AG09309 (cell line): ENCODE measurements at places on chromosomes 12 and 14.

DNA sequence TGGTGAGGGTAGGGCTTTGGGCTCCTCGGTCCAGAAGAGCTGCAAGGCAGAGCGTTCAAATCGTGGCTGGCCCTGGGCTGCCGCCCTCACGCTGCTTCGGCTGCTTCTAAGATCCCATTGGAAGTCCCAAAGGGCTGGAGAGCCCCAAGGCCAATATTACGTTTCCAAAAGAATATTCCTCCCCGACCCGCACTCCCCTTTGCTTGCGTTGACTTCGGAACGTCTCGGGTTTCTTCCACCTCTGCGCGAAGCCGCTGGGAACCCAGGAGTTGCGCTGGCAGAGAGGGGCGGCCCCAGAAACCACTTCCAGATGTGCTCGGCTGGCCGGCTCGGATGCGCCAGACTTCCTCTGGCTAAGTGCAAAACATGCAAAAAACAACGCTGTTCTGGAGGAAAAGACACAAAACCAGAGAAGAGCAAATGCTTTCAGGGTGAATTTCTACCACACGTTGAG lies at the start of gene GLT8D2:
TSS of gene GLT8D2 (minus strand) at position 285 of the 454 bp plus-strand sequence. CDS start 30,539 bp downstream, outside the sequence.
- DNase-seq = peak; percentile 50

DNA sequence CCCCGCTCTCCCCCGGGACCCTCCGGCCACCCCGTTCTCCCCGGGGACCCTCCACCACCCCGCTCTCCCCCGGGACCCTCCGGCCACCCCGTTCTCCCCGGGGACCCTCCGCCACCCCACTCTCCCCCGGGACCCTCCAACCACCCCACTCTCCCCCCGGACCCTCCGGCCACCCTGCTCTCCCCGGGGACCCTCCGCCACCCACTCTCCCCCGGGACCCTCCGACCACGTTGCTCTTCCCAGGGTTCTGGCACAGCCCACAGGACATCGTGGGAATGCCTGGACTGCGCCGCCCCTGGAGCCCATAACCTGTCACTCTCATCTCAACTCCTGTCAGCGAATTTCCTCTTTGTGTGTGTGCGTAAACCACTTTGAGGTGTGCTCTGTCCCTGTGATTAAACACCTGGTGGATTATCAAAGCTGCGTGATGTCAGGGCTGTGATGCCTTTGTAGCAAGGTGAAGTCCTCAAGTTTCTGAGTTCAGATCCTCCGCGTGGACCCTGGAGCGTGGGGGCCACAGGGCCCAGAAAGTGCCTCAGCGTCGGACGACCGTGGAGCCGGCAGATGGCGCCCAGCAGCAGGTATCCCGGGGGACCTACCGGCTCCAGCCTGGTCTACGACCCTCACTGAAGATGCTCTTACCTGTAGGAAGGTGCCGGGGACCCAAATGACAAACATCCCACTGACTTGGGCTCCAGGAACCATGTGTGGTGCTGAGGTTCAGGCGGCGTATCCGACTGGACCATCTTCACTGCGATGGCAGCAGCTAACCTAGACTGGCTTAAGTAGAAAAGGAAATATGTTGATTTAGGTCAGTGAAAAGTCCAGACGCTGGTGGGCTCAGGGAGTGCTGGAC lies 63.2 kb upstream of the GALNT9 start:
- DNase-seq = no peak

DNA sequence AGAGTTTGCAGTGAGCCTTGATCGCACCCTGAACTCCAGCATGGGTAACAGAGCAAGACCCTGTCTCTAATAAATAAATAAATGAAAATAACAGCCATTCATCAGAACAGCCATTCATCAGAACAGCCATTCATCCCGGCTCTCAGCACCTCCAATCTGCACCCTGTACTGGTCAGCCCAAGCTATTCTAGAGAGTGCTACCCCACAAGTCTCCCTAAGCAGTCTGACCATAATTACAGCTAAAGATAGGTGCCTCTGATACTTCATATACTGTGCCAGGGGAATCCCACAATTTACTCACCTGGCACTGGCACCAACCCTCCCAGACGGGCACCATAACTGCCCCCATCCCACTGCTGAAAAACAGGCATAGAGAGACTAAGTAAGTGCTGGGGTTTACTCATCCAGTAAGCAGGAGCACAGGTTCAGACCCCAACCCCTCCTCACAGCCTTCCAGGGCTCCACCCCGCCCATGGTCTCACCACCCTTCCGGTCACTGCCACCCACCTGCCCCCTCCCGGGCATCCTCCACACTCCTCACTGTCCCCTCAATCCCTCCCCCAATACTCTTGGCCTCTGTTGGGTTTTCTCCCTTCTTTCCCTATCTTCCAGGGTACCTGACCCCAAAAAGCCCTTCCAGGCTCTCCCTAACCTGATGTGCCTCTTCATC lies 15.2 kb upstream of the EIF5 start:
- no peak for DNase-seq

GRCh38 chr12:30978639-30979038 lies 52.1 kb downstream of the TSPAN11 start:
- DNase-seq = no peak

DNA sequence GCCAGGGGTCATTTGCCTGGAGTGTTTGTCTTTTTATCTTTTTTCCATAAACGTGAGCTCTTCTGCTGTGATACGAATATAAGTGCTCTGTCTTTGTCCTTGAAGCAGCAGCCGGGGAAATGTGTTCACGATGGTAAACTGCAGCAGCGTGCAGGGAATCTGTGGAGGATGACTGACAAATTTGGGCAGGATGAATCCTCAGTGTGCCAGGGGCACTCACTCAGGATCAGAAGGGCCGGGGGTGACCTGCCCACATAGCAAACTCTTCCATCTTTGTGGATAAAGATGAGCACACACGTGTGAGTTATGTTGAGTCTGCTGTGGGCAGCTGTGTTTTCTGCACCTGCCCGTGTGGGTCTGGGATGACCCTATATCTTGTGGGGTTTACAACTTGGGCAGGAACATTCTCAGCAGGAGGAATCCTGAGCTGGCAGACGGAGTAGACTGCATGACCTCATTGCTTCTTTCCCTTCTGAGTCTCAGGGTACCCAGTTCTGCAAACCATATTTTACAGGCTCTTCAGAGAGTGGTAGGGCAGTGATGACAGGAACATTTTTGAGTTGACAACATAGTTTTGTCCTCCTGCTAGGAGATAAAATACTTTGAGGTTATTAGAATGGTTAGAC lies 711 bp downstream of the ANO4 start:
- no peak for DNase-seq

DNA sequence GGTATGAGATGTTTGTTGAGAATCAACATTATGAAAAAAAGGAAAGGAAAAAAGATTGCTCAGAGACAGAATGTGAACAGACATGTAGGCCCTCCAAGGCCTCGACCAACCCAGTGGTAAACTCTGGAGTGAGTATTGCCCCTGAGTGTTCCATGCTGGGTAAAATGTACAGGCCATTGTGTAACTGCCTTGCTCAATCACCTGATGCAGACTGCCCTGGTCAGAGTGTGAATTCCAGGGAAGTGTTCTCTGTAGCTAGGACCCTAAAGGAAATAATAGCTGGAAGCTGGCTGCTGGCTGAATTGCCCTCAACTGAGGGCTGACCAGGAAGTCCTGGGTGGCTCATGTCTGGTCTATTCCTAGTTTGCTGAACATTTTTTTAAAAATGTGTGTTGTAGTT lies 1081.4 kb upstream of the LRFN5 start:
- no peak for DNase-seq

GRCh38 chr12:44314007-44314500 lies 478.2 kb downstream of the TMEM117 start:
- DNase-seq = no peak

- DNase-seq = no peak
Observed at GRCh38 chr14:61406198-61406597, 84.8 kb downstream of the PRKCH start.

GRCh38 chr14:65852689-65853088 lies 440.2 kb downstream of the FUT8 start:
- no peak for DNase-seq

DNA sequence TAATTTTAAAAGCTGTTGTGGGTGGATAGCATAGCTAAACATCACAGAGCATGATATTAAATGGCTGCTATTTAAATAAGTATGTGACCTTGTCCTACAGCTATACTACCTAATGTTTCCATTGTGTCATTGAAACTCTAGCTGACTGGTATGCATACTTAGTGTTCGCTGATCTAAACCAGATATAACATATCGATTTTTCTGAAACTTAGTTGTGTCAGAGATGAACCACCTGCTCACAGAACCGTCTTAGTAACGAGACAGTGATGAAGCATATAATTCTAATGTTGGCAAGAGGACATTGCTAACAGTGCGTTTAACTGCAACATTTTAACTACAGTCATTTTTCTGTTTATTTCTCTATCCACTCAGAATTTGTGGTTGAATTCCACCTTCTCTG lies 36.1 kb upstream of the NUAK1 start:
- no peak for DNase-seq

- DNase-seq = peak; percentile 41
Observed at GRCh38 chr12:60257063-60257462, 661.2 kb downstream of the SLC16A7 start.

DNA sequence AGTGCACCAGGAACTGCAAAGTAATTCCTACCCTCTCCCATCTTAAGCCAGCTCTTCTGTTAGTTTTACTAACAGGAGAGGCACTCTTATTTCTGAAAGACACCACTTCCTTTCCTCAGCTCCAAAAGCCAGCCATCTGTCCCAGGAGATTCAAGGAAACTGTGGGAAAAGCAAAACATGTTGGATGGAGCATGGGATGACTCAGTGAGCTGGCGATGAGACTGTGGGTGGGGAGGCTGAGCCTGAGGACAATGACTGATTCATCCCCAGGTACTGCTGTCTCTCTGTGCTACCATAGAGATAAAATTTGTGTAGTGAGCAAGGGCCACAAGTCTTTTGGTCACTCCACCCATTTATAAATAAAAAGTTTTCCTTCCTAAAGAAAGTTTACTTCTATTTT lies 141.4 kb downstream of the MYRFL start:
- no peak for DNase-seq

- DNase-seq = no peak
Observed at GRCh38 chr12:53949631-53950436, 4.9 kb upstream of the HOXC12 start.

GRCh38 chr14:82655770-82656169 lies 1122.1 kb upstream of the SEL1L start:
- DNase-seq = no peak

- DNase-seq = no peak
Observed at GRCh38 chr12:127930122-127930521, 336.8 kb upstream of the TMEM132C start.

DNA sequence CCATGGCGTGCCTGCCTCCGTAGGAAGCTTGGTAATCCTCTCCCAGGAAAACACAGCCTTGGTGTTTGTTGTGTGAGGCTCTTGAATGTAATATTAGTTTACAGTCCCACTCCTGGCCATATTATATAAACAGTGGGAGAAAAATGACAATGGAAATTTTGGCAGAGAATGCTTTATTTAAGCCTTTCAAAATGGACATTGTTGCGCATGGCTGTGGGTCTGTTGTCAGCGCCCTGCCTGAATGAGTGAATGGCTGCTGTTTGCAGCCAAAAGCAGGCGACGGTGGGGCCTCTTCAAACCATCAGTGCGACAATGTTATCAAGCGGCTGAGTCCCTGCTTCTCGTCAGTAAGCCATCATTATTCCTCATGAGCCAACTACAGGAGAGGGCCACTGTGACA lies 201.8 kb upstream of the RMST start:
- no peak for DNase-seq
